ENCODE measurements at places on chromosomes 1 and 21.

DNA sequence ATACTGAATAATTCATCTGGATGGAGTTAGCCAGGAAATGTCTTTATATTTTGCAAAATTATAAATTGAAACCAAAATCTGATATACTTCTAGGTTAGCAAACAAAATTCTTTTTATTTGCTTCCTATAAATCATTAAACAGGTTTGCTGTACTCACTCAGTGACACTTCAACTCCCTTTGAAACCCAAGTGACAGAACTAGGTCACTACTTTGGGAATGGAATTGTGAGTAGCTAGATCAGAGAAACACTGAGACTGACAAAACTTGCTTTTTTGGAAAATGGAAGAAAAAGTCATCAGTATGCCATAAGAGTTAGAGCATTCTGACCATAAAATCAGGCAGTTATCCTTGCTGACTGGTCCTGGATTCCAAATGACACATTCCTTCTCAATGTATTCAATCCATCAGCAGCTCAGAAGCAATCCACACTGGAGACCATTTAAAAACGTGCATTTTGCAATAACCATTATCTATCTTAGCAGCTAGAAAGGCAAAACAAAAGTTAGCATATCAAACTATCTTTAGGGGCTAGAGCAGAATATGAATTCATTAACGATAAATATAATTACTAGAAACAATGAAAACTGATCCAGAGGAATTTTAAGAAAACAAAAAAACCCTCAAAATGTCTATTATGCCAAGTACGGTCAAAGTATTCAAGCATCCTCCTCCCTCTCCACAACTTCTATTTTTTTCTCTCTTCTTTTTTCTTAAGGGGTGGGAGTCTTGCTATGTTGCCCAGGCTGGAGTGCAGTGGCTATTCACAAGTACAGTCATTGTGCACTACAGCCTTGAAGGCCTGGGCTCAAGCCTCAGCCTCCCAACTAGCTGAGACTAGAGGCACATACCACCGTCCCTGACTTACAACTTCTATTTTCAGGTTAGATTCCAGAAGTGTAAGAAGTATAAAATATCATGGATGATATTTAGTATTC is 60.1 kb downstream of the HNRNPR start:
- peak; percentile 31 for DNase-seq

GRCh38 chr1:203186446-203187303 is at the start of gene CHI3L1:
Gene CHI3L1 (minus strand): TSS chr1:203186704. CDS start chr1:203186623, 81 bp downstream.
- peak; percentile 68 for DNase-seq

- no peak for DNase-seq
These were observed 2.5 kb downstream of the ATP5PF start for GRCh38 chr21:25732091-25732760.

- no peak for DNase-seq
These were observed 17.2 kb upstream of the SLC25A44 start for GRCh38 chr1:156176610-156177210.

GRCh38 chr1:200778766-200779165 is 40.1 kb downstream of the CAMSAP2 start:
- DNase-seq: peak; percentile 22

DNA sequence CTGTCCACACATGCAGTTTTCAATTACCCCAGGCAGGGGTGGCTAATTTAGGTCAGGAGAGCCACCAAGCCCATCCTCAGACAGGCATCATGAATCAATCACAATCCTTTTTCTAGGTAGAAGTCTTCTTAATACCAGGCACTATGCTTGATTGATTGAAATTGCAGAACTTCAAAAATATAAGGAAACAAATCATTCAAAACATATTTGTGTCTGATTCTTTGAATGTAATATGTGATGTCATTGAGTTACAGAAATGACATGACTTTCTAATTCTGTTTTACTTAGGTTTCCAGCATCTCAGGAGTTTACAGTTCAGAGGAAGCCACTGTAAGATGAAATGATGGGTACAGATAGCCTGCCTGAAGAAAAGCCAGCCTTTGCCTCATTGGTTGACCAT is 26.7 kb downstream of the RXRG start:
- DNase-seq: no peak

Measured in NCI-H226 (cell line).